ENCODE measurements at places on chromosomes 6 and 20. TPM values are rescaled to one million over a fixed set of nuclear protein-coding genes. Genes with fewer than 3 reads are reported as not detected.

WFDC10B gene
- total RNA-seq, result not detected

GSTA2 gene
- 85.3 TPM for total RNA-seq

SLC44A4 gene
- 24.0 TPM for total RNA-seq

HDGFL1 gene
- total RNA-seq, result not detected

VSX1 gene
- total RNA-seq, result 0.18 TPM

DNA sequence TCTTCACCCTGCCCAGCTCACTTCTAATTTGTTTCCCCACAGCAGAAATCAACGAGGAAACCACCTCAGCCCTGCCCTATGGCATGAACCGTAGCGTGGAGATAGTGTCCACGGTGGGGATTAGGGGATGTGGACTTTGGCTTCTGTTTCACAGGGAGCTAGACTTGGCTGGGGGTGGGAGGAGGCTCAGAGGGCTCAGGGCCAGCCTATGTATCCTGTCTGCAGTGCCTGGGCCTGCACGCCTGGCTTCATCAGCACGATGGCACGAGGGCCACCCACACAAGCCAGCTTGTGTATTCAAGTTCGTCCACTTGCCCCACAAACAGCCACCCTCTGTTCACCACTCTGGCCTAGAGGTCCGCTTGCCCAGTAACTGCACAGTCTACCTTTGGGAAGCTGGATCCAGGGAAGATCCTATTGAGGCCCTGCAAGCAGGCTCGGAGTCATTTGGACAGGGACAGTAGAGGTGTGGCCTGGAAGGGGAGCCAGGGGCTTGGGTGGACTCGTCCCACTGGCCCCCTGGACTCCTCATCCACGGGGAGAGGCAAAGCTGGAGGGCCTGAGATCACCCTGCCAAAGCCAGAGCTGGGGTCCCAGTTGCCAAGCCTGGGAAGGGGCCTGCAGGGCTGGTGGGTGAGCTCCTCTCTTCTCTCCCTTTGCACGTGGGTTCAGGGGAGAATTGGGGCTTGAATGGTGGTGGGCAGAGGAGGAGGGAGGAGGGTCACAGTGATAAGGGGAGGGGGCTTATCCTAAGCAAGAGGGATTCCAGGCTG is 38.0 kb upstream of the FAM83D start:
- no peaks in the 10 kb centered on the region for H3K36me3 ChIP-seq
- H3K27me3 ChIP-seq, result no peaks in the 10 kb centered on the region
- H3K27ac ChIP-seq, result no peak overlapping the region
- H3K4me3 ChIP-seq, result no peak overlapping the region
- no peaks in the 10 kb centered on the region for H3K4me1 ChIP-seq

DNA sequence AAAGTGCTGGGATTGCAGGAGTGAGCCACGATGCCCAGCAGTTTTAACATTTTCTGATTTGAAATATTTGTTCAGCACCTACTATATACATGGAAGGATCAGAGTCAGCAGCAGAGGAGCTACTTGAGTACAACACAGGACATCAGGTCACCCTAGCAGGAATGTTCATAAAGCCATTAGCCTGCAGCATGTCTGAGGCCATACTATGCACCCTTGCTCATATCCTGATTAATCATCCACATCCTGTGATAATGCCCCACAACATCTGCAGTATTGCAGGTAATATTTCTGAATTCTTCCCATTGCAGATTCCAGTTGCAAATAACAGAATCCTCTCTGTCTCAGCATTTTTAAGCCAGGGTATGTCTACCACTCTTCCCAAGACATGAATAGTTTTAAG is 171.0 kb upstream of the PRND start:
- no peak overlapping the region for H3K4me3 ChIP-seq
- no peaks in the 10 kb centered on the region for H3K4me1 ChIP-seq
- no peak overlapping the region for H3K27ac ChIP-seq
- no peak for DNase-seq

GRCh38 chr20:44031001-44031574 is 116.4 kb downstream of the TOX2 start:
- no peak for DNase-seq
- no peaks in the 10 kb centered on the region for H3K36me3 ChIP-seq
- no peak overlapping the region for H3K4me3 ChIP-seq
- no peaks in the 10 kb centered on the region for H3K27me3 ChIP-seq
- no peak overlapping the region for H3K27ac ChIP-seq

DNA sequence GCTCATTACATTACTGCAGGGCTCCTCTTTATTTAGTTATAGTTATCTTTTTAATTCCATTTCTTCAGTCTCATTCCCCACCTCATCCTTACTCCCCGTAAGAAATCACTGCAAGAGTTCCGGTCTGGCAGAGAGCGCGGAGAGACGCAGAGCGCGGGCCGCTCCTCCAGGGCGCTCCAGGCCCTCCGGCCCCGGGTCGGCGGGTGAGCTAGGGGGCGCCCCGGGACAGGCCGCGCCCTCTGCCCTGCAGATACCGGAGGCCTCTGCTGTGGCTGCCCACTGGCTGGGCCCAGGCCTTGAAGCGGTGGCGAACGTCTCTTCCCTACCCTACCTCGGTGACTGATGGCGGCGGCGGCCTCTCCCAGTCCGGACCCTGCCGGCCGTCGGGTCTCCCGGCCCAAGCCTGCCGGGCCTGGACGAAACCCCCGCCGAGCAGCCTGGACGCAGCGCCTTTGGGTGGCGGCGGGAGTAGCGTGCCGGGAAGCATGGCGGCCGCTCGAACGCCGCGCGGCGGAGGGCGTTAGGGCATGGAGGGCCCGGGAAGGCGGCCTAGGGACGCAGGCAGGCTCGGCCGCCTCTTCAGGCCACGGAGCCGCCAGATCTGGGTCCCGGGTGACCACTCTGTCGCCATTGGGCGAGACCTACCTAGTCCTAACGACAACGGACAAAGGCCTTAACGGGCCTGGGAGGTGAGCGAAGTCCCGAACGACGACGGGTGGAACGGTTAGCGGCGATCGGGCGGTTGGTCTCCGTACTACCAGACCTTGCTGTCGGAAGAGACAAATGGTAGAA is 16.4 kb upstream of the HMGN4 start:
- peak; percentile 77 for DNase-seq
- H3K4me1 ChIP-seq, result peaks cover 7% of the 10 kb centered on the region
- no peaks in the 10 kb centered on the region for H3K27me3 ChIP-seq
- peak overlapping the region; percentile 78 for H3K27ac ChIP-seq
- no peaks in the 10 kb centered on the region for H3K36me3 ChIP-seq

DNA sequence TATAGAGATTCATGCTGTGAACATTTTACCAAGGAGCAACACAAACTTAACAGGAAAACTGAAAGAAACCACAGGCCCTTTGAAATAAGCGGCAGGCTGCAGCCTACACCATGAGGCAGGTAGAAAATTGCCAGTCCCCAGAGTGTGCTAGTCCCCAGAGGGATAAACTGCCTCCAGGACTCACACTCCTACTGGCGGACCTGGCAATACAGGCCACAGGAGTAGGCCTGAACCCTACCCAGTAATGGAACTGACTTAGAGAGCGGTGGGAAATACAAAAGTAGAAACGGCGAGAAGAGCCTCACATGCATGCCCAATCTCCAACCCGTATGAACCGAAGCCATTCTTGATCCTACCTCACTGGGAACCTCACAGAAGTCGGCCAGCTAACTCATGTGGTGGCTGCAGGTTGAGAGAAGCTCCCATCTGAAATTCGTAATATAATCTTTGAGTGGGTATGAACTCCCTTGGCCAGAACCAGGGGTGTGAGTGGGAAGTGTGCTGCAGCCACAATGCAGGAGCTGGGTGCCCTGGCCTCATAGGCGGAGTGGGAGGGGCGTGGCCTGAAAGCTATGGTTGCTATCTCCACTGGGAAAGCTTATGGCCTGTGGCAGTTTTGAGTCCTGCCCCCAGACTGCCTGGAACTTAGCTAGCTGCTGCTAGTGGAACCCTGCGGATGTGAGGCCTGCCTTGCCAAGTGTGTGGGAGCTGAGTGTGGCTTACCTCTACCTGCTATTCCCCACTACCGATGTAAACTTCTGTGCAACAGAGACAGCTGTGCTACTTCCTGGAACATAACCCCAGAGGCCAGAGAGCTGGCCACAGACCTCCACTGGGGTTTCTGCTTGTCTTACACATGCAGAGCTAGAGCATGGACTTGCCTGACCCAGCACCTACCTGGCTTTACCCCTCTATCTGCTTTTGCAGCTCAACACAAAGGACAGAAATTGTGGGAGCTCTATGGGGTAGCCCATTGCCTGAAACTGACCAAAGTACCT is 146.5 kb upstream of the COL21A1 start:
- no peaks in the 10 kb centered on the region for H3K27me3 ChIP-seq
- H3K4me3 ChIP-seq, result no peak overlapping the region
- H3K4me1 ChIP-seq, result no peaks in the 10 kb centered on the region
- DNase-seq, result no peak
- H3K36me3 ChIP-seq, result no peaks in the 10 kb centered on the region
- H3K27ac ChIP-seq, result no peak overlapping the region

- H3K27me3 ChIP-seq, result no peaks in the 10 kb centered on the region
- DNase-seq, result no peak
- H3K4me1 ChIP-seq, result no peaks in the 10 kb centered on the region
- no peak overlapping the region for H3K4me3 ChIP-seq
These were observed 42.7 kb downstream of the SEL1L2 start for GRCh38 chr20:13947719-13948118.

GRCh38 chr20:31835554-31835953 is 9.8 kb downstream of the FOXS1 start:
- H3K27me3 ChIP-seq, result no peaks in the 10 kb centered on the region
- no peaks in the 10 kb centered on the region for H3K4me1 ChIP-seq
- no peak overlapping the region for H3K4me3 ChIP-seq
- H3K27ac ChIP-seq, result no peak overlapping the region
- no peak for DNase-seq

DNA sequence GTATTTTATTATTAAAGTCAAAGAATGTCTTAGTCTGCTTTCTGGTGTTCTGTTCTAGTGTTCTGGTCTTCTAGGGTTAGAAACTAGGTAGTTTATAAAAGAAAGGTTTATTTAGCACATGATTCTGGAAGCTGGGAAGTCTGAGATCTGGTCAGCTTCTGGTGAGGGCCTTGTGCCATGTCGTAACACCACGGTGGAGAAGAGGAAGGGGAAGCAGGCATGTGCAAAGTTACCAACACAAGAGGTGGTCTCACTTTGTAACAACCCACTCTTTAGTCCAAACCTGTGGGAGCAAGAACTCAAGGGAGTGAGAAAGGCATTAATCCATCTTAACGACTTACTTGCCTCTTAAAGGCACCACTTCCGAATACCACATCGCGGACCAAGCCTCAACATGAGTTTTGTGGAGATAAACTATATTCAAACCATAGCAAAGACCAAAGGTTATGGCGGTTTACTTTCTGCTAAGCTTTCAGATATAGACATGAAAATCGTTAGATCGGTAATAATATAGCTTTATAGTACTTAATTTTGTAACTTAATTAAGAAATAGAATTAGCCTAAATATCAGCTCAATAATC is 99.4 kb downstream of the NCOA3 start:
- no peak for DNase-seq
- peaks cover 19% of the 10 kb centered on the region for H3K4me1 ChIP-seq
- no peak overlapping the region for H3K4me3 ChIP-seq

GRCh38 chr6:235763-236360 is 56.4 kb upstream of the DUSP22 start:
- DNase-seq, result no peak
- H3K4me1 ChIP-seq, result no peaks in the 10 kb centered on the region
- H3K36me3 ChIP-seq, result no peaks in the 10 kb centered on the region
- H3K4me3 ChIP-seq, result no peak overlapping the region
- no peak overlapping the region for H3K27ac ChIP-seq

Data from pancreas (tissue), 10 donors.